ENCODE measurements at places on chromosomes 2 and 18.

DNA sequence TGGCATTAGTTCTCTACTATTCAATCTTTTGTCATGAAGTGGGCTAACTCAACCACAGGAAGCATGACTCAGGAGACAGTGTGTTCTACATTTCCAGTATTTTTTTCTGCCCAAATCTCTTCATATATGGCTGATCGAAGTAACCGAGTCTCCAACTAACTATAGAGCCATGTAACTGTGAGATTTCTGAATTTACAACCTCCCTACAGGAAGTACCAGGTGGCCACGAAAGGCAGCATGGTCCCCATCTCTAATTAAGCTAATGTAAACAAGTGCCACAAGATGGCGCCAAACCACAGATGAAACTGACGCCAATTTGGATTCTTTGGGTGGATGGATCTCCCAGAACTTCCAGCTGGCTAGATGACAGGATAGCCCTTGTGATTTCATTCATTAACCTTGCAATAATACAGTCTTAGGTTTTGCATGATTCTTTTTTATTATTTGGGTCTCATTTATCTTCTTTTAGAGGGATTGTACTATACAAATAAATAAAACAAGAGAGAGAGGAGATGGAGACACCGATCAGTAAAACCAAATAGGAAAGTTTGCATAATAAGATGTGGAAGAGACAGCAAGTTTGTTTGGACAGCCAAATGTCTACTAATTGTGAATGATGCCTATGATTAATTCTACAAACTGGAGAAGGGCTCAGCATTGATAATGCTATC lies 18.3 kb upstream of the ARHGAP15 start:
- DNase-seq, result peak; percentile 77

DNA sequence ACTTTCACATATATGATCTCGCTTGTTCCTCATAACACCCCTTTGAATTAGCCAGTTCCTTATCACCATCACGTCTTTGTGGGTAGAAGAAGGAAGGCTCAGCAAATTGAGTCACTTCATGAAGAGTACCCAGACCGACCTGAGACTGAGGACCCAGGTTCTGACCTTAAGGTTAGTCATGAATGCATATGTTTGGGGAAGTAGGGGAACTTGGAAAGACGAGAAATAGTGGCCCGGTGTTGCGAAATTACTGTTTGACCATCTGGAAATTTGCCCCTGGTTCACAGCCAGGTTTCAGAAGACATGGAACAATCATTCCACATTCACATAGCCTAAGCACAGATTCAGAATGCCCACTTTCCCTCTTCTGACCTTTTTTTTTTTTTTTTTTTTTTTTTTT lies 59.8 kb downstream of the MEIS1 start:
- DNase-seq, result no peak

- DNase-seq, result no peak
These were observed 25.8 kb downstream of the TRAPPC12 start for GRCh38 chr2:3405307-3405706.

GRCh38 chr2:100267751-100268150 lies 54.5 kb downstream of the LONRF2 start:
- DNase-seq, result no peak
